CD8-positive, alpha-beta memory T cell (primary cell): ENCODE measurements at places on chromosomes 5 and 9.

- DNase-seq: no peak
Observed at GRCh38 chr9:14813336-14814248, 91.1 kb upstream of the CER1 start.

DNA sequence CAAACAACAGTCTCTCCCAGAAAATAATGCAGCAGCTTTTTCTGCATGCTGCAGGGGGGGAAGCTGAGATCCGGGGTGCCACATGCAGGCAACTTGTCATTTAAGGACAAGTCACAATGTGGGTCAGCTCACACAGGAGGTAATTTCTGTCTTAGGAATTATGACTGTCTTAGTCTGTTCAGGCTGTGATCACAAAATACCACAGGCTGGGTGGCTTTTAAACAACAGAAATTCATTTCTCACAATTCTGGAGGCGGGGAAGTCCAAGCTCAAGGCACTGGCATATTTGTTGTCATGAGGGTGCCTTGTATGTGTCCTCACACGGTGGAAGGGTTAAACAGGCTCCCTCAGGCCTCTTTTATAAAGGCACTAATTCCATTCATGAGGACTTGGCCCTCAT is 127.7 kb downstream of the DIRAS2 start:
- DNase-seq: no peak

DNA sequence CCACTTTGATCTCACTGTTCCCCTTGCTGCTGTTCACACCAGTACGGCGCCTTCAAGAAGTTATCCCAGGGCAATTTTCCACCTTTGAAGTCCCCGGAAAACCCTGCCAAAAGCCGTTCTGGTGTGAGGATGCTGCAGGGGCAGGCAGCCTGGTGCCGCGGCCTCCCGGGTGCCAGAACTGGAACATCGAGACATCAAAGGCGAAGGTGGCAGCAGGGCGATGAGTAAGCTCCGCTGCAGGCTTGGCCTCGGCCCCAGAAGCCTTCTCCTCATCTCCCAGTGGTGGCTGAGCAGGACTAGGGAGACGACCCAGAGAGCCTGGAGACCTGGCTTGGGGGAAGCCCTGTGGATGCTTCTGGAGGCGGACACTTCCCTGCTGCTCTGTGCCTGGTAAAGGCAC is 115.3 kb upstream of the MSX2 start:
- no peak for DNase-seq

DNA sequence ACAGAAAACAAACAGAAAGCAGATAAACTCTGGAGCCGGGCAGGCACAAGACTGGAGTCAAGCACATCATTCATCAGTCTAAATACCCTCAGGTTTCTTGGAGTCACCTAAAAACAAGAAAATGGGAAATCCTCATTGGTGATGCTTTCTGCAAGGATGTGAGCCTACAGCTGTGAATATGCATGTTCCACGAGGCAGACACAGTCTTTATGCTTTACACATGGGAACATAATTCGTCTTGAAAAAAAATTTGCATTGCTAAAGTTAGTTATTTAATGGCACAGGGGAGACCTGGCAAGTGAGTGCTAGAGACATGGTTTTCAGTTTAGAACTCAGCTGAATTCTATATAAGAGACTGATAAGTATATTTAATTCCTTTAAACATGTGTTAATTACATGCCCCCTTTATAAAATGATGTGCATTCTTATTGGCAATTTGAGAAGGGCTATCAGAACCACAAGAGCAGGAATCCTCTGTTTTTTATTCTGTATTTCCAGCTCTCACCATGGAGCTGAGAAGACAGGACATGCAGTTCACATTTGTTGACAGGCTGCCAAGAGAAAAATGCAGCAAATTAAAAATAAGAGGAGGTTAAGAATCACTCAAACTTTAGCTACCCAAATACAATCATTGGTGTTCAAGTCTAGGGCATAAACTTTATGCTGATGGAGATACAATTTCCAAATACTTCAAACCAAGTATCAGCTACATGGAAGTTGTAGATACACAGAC is 438.0 kb upstream of the MPDZ start:
- no peak for DNase-seq

DNA sequence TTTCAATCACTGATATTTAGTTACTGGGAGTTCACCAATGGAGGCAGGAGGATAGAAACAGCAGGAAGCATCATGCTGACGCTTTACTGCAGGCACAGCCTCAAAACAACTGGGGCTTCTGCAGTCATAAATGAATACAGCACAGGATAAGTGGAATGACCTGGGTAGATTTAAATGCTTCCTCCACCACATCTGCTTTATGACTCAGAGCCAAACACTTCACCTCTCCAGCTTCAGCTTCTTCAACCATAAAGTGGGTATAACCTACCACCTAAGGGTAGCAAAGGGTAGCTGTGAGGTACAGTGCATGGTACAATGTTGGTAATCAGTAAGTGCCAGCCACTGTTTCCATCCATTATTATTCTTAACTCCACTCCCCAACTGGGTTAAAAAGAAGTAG is 28.4 kb downstream of the RASEF start:
- DNase-seq: no peak

DNA sequence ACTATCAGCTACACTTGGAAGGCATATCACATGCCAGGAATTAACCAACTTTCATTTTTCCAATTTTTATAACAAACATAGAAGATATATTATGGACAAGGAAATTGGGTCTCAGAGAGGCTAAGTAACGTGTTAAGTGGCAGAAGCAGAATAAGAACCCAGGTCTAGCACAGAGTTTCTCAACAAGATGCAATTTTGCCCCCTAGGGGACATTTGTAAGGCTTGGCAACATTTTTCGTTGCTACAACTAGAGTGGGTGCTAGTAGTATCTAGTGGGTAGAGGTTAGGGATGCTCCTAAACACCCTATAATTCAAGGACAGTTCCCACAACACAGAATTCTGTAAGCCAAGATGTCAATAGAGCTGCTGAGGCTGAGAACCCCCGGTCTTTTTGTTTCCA is 180.6 kb downstream of the SNCAIP start:
- DNase-seq: no peak

DNA sequence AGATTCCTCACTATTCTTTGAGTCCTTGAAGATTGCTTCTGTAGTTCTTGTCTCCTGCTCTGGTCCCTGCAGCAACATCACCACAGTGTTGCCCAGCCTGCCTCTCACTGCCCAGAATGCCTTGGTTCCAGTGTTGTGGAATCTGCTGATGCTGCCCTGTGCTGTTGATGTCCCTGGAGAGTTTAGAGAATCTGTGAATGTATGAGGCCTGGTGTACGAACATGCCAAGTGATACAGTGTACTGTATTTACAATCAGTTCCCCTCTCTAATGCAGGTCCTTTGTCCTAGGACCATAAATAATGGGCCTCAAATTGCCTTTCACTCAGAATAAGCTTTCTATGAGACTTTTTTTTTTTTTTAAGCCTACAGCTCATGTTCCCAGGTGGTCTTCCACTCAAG is 8.2 kb downstream of the SV2C start:
- no peak for DNase-seq

GRCh38 chr5:146041180-146041789 is 64.1 kb downstream of the PLAC8L1 start:
- no peak for DNase-seq

GRCh38 chr9:118940473-118940872 is 428.8 kb downstream of the BRINP1 start:
- no peak for DNase-seq

DNA sequence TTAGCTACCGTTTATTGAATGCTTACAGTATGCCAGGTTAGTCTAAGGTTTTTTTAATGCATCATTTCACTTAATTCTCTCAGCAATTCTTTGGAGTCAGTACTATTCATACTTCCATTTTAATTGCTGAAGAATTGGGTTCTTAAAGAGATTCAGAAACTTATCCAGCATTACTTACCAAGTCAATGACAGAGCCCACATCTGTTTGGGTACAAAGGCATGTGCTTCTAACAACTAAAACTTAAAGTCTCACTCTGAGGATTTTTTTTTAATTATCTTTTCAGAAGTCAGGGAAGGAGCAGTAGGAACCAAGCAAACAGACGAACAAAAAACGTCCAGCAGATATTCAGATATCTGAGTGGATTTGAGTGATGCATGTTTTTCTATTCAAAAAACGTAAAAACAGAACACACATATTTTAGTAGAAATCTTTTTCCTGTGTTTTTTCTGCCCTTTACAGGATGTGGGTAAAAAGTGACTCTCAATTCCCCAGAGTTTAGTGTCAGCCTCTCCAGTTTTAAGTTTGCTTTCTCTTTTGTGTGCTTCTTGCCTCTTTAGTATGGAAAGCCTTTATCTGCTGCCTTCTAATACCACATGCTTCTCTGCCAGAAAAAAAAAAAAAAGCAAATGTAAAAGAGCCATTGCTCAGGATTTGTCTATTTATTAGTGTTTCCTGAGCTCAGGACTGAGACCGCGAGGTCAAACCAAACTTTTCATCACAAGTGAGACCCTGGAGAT is 118.0 kb downstream of the PRKACG start:
- DNase-seq: no peak

DNA sequence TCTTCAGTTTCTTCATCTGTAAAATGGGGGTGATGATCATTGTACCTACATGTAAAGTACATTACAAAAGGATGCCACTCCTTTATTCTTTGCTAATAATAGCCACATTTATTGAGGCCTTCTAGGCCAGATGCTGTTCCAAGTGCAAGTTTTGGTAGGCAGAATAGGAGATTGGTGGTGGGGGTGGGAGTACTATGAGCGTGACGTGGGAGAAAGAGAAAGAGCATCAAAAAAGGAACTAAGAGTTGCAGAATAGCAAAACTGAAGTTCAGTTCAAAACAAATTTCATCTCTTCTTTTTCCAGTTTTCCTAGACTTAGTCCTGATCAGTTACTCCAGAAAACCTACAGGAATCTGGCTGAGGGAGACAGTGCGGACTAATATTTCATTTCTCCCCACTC is 174.1 kb downstream of the SNX18 start:
- DNase-seq: no peak

DNA sequence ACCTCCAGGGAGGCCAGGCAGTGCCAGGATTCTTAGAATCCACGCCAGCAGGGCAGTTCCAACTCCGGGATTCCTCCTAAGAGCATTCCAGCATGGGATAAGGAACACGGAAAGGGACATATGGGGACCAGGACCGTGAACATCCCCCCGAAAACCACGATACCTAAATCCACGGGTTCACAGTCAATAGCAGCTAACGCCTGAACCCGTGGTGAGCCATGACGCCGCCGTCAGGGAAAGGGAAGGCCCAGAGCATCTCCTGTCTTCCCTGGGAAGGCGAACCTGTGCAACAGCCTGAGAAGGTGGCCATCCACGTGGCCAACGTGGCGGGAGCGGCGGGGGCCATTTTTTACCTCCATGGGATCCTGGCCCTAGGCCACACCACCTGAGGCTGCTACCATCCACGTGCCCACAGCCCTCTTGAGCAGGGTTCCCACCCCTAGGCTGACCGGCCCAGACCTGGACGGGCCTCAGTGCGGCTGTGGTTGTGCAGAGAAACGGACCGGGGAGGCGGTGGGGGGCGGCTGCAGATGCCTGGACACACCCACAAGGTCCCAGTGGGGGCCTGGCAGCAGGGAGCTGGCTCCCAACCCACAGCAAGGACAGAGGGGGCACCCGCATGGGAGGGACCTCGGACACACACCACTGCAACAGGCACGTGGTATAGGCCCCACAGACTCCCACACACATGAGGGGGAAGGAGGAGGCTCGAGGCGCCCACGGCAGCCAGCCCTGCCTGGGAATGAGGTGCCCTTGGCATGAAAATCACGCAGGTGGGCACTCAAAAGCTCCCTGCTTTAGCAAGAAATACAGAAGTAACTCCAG is 42.8 kb downstream of the SLC12A7 start:
- DNase-seq: no peak

- DNase-seq: no peak
Observed at GRCh38 chr5:15807871-15808270, 307.9 kb downstream of the FBXL7 start.

DNA sequence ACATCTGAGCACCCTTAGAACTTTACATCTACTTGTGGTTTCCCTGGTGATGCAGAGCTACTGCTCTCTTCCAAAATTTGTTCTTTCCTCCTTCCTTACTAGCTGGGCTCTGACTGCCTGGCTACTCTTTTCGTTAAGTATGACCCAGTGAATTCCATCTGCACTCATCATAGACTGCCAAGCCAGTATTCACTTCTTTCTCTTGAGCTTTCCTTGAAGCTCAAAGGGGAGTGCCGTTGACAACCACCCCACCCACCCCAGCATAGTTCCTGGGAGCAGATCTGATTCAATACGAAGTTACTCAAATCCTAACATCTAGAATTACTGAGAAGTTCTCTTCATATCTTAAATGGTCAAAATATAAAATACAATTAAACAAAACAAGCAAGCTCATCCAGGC is 190.5 kb downstream of the ADAMTS12 start:
- no peak for DNase-seq

GRCh38 chr5:126972062-126972895 is 58.1 kb downstream of the MARCHF3 start:
- DNase-seq: peak; percentile 32

DNA sequence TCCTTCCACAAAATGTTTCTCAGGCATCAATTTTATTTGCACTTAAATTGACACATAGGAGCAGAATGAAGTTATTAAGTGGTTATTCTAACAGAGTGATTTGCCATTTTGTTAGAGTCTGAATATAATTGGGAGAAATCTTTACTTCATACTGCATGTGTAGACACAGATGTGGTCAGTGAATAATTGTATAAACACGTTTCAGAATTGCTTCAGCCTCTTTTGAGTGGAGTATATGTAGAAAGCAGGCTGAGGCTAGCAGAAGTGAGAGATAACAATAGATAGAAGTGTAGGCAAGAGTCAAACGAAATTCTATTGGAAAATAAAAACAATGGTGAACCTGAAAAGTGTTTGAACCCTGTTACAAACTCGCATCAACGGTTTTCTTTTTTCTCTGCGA is 270.7 kb downstream of the TMEM167A start:
- no peak for DNase-seq

DNA sequence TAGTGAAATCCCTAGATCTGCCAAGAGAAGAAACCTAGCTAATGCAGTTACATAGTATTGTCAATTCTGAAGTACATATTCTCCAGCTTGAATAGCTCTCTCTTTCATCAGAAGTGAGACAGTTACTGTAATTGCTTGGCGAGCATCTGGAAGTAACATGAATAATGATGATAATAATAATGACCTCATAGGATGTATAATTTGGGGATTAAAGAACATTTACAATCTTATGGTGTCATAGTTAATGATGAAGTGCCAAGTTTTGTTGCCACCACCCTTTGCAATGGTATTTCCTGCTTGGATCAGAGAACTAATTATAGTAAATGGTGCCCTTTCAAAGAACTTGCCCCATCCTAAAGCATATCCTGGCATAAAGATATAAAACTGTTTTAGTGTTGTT is 201.4 kb downstream of the ADAMTSL1 start:
- DNase-seq: no peak

GRCh38 chr5:174490728-174491127 is 233.7 kb upstream of the MSX2 start:
- no peak for DNase-seq

- no peak for DNase-seq
Observed at GRCh38 chr9:76921165-76921564, 15.3 kb upstream of the PRUNE2 start.
